Cerebellar nuclear complex (tissue), 1 donor: ENCODE measurements at places on chromosomes 4 and X.

DNA sequence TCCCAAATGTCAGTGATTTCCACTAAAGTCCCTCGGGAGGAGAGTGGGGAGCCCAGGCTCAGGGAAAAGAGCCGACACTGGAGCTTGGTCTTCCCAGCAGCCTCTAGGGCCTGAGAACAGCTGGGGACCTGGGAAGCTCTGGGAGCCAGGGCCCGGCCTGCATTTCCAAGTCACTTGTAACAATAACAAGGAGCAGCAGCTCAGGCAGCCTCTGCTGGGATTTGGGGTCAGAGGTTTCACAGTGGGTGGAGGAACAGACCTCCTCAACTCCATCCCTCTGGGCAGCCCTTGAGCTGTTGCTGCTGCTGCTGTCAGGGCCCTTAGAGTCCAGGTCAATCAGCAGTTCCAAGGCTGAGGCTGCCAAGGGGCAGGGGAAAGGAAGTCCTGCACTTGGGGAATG, 11.1 kb downstream of the STARD8 start:
- DNase-seq: no peak

DNA sequence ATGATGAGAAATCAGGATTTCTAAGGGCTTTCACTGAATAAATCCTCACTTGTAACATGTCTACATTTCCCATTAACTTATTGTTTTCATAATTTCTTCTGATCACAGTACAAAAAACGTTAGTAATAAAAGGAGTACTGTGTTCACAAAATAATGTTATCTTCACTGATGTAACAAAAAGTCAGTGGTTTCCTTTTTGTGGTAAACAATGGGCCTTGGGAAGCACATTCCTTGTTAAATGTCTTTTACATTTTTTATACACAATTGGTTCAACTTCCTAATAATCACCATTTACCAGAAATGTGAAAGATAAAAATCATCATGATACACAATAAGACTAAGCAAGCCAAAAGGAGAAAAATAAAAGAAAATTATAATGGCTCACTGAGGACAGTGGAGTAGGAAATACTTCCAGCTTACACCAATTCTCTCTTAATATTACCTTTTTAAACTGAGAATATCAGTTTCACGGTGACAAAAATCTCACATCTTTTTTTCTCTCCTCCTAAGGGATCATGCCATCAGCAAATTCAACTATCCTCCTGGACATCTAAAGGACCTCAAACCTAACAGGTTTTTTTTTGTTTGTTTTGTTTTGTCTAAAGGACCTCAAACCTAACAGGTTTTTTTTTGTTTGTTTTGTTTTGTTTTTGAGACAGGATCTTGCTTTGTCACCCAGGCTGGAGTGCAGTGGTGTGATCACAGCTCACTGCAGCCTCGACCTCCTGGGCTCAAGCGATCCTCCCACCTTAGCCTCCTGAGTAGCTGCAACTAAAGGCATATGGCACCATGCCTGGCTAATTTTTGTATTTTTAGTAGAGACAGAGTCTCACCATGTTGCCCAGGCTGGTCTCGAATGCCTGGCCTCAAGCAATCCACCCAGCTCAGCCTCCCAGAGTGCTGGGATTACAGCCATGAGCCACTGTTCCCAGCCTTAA, 57.3 kb downstream of the FRYL start:
- no peak for DNase-seq

- no peak for DNase-seq
Observed at GRCh38 chrX:46698691-46699090, 60.2 kb downstream of the SLC9A7 start.

DNA sequence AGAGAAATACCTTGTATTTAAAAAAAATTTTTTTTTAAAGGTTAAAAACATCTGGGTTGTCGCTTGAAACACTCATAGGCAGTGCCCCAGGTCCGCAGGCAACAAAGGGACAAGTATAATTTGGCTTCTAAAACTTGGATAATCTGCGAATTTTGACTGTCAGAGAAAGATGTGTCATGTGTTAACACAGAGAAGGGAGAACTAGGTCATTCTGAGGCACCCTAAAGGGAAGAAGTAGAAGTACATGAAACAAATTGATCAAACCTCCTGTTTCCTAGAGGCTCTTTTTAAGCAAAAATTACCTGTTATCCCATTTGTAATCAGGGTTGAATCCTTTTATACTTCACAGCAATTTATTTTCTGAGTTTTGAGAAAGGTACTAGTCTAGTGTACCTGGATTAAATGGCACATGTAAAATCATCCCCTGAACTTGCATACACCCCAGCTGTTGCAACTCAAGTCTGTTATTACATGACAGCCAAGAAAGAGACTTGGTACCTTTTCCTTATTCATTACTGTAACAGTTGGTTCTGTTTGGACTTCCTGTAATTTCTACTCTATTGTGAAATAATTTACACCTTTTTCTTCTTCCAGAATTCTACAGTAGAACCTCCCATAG, 1.7 kb downstream of the SRD5A3 start:
- DNase-seq: no peak

DNA sequence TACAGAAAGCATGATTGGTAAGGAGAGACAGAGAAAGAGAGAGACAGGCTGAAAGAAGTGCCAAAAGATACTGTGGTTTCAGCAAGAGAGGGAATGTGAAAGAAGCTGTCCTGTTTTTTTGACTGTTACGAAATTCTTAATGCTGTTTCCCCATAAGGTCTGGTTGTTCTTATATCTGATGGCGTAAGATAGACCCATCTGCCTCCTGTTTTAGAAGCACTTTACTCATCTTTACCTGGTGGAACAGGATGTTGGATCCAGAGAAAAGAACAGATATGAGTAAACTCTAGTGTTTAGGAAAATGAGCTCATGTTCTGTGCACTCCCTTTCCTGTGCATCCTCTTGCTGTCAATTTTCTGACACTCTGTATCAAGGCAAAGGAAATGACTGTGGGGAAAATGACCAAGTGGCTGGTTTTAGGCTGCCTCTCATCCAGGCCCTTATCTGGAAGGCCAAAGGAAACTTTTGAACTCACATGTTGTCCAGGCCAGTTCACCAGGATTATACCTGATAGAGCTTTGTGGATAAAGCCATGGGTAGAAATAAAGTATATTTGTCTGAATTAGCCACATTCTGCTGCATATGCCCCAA, 311.7 kb upstream of the HTR2C start:
- DNase-seq: no peak
